ENCODE measurements at places on chromosomes 6 and 20.

- no peak overlapping the region for H3K27ac ChIP-seq
- no peak for DNase-seq
- no peaks in the 10 kb centered on the region for H3K36me3 ChIP-seq
- H3K27me3 ChIP-seq = peaks cover 12% of the 10 kb centered on the region
- H3K4me3 ChIP-seq = no peak overlapping the region
Measured at GRCh38 chr6:167330750-167331149, 5.9 kb downstream of the TTLL2 start.

DNA sequence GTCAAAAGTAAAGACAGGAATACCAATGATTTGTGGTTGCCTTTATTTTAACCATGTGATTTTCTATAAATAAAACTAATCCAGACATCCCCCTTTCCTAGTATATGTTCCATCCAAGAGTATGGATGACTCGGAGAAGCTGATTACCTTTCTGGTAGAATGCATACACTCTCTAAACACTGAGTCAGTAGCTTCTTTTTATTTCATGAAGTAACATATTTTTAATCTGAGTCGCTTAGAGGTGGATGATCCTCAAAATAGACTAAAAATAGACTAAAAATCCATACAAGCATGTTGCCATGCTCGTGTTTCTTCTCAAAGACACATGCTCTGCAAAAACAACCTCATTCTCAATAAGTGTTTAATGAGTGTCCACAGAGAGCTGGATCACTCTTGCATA is 263.7 kb downstream of the COL12A1 start:
- H3K27me3 ChIP-seq = no peaks in the 10 kb centered on the region
- no peaks in the 10 kb centered on the region for H3K4me1 ChIP-seq
- DNase-seq = no peak
- H3K4me3 ChIP-seq = no peak overlapping the region
- no peaks in the 10 kb centered on the region for H3K36me3 ChIP-seq

GRCh38 chr6:68635412-68635705 is 277 bp downstream of the ADGRB3 start:
- DNase-seq = peak; percentile 8
- H3K27me3 ChIP-seq = peaks cover 53% of the 10 kb centered on the region
- no peak overlapping the region for H3K27ac ChIP-seq
- H3K4me3 ChIP-seq = peak overlapping the region; percentile 70
- peaks cover 20% of the 10 kb centered on the region for H3K4me1 ChIP-seq

GRCh38 chr6:42279966-42280629 is 62.4 kb upstream of the MRPS10 start:
- DNase-seq = no peak
- H3K36me3 ChIP-seq = peaks cover 4% of the 10 kb centered on the region
- H3K27ac ChIP-seq = peak overlapping the region; percentile 16
- H3K4me3 ChIP-seq = no peak overlapping the region
- H3K27me3 ChIP-seq = no peaks in the 10 kb centered on the region
